ENCODE measurements at places on chromosomes 7 and 10. TPM values are rescaled to one million over a fixed set of nuclear protein-coding genes. Genes with fewer than 3 reads are reported as not detected.

TAF5 gene
- 3.1 TPM for polyA plus RNA-seq

GRCh38 chr7:93301736-93302135 is 69.6 kb downstream of the VPS50 start:
- no peak for DNase-seq

DNA sequence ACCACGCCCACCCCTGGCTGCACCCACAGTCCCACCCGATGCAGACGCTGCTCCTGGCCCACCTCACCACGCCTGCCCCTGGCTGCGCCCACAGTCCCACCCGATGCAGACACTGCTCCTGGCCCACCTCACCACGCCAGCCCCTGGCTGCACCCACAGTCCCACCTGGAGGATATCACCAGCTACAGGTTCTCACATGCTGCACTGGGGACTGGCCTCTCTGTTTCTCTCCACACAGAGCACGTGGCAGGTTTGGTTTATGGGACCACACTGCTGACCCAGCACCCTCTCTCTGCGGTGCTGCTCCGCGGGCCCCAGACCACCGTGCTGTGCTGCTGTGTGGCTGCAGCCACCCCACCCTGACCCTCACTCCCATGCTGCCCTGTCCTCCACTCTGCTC is 120.9 kb downstream of the VIPR2 start:
- no peak for DNase-seq

DNA sequence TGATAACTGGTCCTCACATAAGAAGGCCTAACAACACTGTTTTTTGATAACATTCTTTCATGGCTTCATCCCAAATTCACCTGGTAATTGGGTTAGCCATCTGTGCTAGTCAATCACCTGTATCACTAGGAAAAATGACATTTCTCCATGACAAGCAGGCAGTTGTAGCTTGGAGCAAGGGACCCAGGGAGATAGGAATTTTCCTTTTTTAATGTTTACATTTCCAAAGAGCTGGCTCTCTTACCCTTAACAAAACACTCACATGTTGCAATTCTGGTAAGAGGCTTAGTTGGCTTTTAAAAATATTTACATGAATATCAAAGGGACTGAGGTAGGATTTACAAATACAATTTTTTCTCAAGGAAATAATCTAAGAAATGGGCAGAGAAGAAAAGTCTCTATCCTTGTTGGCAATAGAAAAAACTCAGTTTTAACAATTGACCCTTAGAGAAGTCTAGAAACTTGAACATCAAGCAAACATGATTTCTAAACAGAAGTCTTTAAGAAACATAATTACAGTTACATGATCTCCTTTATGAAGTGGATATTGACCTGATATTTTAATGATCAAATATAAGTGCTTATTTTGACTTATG is 16.1 kb upstream of the AKR1C1 start:
- DNase-seq = no peak

DNA sequence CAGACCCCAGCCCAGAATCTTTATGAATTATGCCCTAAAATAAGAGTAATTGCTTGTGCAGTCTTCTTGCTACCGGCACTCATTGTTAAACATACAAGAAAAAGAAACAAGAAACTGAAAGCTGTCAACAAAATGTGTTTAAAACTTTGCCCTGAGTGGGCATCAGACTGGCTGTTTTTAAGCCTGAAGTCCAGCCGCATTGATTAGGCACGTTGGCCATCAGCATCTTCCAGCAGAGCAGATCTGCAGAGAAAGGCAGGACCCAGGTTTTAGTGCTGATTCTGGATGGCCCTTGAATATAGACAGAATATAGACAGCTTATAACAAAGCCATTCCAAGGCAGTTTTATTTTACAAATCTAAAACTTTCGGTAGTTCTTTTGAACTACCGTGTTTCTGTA is 102.8 kb downstream of the POLL start:
- no peak for DNase-seq

DNA sequence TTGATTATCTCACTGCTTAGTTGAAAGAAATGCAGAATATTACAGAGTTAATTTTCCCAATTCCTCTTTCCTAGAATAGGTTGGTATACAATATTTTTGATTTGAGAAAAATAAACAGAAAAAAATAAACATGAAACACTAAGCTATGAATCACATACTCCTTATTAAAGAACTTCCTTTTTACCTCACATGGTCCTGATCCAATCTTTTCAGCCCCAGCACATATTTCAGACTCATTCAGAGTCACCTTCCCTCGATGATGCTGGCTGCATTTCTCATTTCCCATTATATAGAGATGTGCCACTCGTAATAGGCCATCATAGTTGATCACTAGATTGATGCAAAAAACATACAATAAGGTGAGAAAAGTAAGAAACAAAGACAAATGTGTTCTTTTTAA is 64.6 kb downstream of the HGF start:
- no peak for DNase-seq

GRCh38 chr7:6530626-6531491 is 20.4 kb downstream of the GRID2IP start:
- no peak for DNase-seq

GRCh38 chr7:4700577-4701235 is 18.6 kb downstream of the FOXK1 start:
- peak; percentile 3 for DNase-seq

- no peak for DNase-seq
Observed at GRCh38 chr10:63227207-63227895, 94.2 kb downstream of the NRBF2 start.

DNA sequence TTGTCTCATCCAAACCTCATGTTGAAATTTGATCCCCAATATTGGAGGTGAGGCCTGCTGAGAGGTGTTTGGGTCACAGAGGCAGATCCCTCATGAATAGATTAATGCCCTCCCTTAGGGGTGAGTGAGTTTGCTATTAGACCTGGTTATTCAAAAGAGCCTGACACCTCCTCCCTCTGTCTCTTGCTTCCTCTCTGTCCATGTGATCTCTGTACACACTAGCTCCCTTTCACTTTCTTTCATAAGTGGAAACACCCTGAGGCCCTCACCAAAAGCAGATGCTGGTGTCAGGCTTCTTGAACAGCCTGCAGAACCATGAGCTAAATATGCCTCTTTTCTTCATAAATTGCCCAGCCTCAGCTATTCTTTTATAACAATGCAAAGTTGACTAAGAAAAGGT is 447.1 kb downstream of the MDFIC start:
- no peak for DNase-seq

GRCh38 chr7:28718055-28718481 is 240.1 kb downstream of the TRIL start:
- no peak for DNase-seq

DNA sequence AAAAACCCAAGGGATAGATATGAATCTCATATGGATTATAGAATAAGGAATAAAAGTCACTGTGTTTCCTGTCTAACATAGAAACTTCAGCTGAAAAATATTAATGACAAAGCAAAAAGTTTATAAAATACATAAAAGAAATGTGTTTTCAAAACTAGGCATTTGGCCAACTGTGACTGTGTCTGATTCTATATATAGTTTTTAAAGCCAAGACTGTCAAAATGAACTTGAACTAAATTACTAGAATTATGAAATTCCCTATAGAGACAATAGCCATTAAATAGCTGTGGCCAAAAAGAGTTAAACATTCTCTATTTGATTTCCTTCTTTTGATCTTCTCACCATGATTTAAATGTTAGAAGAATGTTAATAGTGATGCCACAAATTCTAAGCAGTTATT is 311.2 kb upstream of the SEMA3D start:
- DNase-seq = no peak

- no peak for DNase-seq
Observed at GRCh38 chr7:20454202-20454601, 123.5 kb downstream of the ITGB8 start.

Data from mammary epithelial cell (primary cell).